ENCODE measurements at places on chromosomes 2 and 18.

- DNase-seq, result no peak
Observed at GRCh38 chr2:28209864-28210263, 182.8 kb upstream of the FOSL2 start.

GRCh38 chr2:146978577-146979555, 866.0 kb upstream of the ACVR2A start:
- no peak for DNase-seq

DNA sequence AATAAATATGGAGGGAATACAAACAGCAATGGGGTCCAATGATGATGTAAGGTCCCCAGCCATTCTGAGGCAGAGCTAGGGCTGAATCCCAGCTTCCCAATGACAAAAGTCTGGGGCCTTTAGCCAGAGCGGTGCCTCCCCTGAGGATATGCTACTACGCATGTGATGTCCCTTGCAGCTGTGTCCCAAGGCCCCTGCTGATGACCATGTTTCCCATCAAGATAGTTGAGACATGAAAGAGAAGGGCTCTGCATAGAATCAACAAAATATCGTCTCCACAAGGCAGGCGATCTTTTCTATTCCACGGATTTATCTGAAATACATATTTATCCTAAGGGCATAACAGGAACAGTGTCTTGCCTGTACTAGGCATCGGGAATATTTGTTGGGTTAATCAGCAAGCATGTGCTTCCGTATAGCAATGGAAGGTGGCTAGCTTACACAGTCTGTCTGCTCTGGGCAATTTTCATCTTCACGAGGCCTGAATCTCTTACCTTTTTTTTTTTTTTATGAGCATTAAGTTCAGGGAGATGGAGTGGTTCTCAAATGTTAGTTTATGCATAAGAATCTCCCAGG, 284.6 kb downstream of the CNTNAP5 start:
- no peak for DNase-seq

GRCh38 chr2:216426166-216426777, 14.0 kb downstream of the SMARCAL1 start:
- no peak for DNase-seq

DNA sequence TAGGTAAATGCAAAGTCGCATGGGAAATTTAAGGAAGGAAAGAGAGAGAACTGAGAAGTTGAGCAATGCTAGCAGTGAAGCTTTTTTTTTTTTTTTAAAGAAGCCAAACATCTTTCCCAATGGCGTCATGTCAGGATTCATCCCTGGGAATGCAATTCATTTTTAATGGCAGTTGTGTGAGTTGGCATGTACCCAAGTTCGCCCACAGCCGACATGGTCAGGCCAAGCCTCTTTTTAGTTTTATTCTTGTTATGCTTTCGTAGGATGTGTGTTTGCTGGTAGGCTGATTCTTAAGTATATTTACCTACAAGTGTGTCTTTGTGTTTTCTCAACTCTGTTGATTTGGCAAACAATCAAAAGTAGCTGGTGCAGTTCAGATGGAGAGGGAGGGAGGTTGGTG, 127.6 kb upstream of the ITGA6 start:
- DNase-seq, result no peak

- DNase-seq, result no peak
Observed at GRCh38 chr2:236971919-236972381, 113.7 kb upstream of the COPS8 start.

DNA sequence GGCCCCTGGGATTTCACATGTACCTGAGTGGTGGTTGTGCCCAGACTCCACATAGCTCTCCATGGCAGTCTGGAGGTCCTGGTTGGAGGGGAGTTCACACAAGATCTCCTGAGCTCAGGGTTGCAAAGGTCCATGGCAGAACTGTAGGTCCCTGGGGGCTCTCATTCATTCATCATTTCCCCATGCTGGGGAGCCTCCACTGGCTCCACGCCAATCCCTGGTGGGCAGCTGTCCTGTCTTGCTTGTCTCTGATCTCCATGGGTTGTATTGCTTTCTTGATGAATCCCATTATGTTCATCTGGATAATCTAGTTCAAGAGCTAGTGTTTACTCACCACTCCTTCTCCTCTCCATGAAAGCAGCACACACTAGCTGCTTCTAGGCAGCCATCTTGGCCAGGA, 42.4 kb downstream of the ZSWIM2 start:
- DNase-seq, result no peak

- DNase-seq, result no peak
Observed at GRCh38 chr2:163984986-163985385, 249.2 kb upstream of the FIGN start.

- no peak for DNase-seq
Observed at GRCh38 chr2:175147186-175147585, 20.8 kb downstream of the ATF2 start.

DNA sequence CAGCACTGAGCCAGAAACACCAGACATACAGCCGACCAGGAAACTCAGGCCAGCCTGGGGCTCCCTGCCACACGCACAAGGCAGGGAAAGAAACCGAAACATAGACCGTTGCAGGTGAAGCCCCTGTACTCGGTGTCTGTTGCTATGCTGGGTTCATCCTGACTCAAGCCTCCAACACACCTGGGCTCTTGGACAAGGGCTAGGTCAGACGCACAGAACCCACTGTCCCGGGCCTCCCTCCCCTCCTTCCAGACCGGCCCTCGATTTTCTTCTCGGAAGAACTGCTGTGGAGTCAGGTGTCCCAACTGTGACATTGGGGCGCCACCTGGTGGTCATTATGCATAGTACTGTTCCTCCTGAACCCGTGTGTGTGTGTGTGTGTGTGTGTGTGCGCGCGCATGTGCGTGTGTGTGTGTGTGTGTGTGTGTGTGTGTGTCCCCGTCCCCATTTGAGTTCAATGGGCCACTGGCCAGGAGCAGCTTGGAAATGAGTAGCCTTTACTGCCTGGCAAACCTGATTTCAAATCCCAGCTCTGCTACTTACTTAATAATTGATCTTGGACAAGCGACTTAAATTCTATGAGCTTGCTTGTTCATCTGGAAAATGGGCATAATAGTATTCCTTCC, 55.4 kb upstream of the GLI2 start:
- peak; percentile 85 for DNase-seq

Data from iPS-NIHi11 (cell line).